ENCODE measurements at places on chromosomes 2 and 18.
A peak's percentile ranks its signal among the peaks of the same experiment; 100 is the strongest.

DNA sequence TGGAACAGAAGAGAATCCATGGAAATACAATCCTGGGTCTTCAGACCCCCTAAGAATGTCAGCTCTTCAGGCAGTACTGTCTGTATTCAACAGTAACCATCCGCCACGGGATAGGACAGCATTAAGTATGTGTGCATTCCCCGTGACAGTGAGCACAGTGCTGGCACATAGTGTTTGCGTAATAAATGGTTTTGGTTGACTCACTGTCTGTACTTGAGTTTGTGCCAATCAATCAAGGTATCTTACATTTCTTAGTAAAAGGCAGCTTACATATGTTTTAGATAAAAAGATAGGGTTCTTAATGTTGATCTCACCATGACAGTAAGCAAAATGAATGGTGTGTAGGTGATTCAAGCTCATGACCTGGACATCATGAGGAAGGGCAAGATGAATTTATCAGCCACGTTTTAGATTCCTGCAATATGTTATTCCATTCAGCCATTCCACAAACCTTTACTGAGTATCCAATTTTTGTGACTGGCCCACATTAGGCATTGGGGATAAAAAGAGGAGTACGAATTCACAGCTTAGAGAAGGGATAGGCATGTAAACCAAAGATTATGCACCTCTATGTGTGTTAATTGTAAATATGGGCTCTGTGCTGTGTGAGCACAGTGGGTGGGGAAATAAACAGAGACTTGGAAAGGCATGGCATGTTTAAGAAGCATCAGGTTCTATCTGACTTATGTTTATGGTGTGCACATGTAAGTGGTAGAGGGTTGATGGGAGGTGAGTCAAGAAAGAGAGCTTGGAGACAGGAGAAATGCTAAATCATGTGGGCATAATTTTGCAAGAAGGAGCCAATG lies 258.8 kb downstream of the SLC8A1 start:
- DNase-seq: peak; percentile 14

DNA sequence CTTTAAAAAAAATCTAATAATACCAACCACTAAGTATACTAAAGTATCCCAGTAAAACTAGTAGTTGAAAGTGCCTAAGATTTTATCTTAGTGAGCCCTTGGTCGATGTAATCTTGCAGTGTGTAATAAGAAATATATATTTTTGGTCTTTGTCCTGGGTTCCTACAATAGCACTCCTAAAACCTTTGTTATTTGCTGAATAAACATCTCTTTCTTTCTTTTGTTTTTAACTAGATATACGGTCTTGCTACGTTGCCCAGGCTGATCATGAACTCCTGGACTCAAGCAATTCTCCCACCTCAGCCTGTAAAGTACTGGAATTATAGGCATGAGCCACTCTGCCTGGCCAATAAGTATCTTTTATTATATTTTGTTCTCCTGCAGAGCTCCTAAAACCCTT lies 2.4 kb upstream of the TP53I3 start:
- no peak for DNase-seq

GRCh38 chr2:60693551-60693950 lies 62.5 kb upstream of the PAPOLG start:
- DNase-seq: no peak

GRCh38 chr2:72204786-72205503 lies 57.3 kb upstream of the CYP26B1 start:
- no peak for DNase-seq

DNA sequence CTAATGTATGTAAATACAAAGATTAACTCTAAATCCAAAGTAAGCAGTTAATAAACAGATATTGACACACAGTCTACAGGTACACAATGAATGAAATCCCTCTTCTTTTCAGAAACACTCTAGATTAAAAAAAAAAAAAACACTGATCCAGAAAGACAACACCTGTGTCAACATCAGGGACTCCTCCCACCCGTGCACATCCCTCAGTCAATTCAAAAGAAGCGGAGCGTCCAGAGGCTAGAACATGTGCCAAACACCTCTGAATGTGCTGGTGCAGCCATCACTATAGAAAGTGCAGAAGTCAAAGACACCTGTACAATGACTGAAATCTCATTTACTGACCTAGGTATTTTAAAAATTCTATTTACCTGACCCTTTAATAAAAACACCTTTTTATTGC lies 622.6 kb upstream of the ID2 start:
- no peak for DNase-seq

GRCh38 chr2:54318821-54319220 lies 62.8 kb upstream of the TSPYL6 start:
- no peak for DNase-seq

GRCh38 chr2:46578961-46579360 lies 99.6 kb downstream of the TMEM247 start:
- DNase-seq: no peak

- no peak for DNase-seq
Observed at GRCh38 chr18:33871363-33872025, 293.5 kb downstream of the ASXL3 start.

GRCh38 chr18:21865043-21865442 lies 124.5 kb downstream of the MIB1 start:
- DNase-seq: no peak

DNA sequence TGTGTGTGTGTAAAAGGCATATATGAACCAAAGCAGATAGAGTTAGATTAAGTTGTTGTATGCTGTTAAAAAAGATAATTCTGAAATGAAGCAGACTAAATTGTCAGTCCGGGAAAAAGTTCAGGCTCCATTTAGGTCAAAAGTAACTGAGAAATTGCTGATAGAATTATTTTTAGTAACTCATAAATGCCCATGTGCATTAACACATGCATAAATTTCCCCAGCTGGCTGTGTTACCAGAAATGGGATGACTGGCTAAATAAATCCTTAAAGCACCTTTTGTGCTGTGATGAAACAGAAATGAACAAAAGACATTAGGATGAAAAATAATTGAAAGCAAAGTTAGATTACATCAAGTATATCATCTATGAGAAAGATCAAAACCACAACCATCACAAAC lies 111.3 kb downstream of the NYAP2 start:
- DNase-seq: no peak

GRCh38 chr2:65079017-65079416 lies 22.8 kb downstream of the CEP68 start:
- no peak for DNase-seq

GRCh38 chr2:58976375-58977071 lies 735.4 kb upstream of the FANCL start:
- peak; percentile 25 for DNase-seq

GRCh38 chr2:144753416-144753815 lies 233.5 kb upstream of the ZEB2 start:
- DNase-seq: no peak

DNA sequence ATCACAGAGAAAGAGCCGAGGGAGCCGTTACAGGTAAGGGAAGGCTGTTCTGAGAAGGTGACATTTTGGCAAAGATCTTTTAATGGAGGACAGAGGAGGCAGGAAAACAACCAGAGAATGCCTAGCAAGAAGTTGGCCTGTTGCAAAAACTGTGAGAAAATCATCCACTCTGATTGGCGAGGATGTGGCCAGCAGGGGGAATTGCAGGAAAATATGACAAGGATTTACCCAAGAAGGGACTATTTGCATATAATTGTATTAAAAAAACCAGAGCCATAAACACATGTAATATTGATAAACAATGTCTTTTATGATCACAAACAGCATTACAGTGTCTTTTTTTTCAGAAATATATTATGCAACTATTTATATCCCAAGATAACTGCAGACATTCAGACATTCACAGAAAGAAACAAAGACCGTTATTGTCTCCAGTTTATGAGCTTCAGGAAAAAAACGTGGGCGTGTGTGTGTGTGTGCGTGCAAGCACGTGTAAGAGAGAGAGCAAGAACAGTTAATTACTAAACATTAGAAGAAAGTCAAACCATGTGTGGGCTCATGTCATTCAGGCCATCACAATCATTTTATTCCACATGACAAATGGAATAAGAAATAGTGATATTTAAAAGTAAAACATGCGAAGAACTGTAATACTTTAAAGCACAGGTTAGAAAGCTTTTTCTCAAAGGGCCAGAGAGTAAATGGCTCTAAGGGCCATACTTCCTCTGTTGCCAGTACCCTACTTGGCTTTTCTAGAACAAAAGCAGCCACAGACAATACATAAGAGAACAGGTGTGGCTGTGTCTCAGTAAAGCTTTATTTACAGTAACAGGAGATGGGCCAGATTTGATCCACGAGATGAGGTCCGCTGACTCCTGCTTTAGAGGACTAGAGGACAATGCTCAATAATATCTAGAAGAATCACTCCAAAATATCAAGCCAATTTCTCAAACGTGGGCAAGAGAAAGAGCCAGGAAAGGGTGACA lies 324.1 kb downstream of the DLGAP1 start:
- no peak for DNase-seq

DNA sequence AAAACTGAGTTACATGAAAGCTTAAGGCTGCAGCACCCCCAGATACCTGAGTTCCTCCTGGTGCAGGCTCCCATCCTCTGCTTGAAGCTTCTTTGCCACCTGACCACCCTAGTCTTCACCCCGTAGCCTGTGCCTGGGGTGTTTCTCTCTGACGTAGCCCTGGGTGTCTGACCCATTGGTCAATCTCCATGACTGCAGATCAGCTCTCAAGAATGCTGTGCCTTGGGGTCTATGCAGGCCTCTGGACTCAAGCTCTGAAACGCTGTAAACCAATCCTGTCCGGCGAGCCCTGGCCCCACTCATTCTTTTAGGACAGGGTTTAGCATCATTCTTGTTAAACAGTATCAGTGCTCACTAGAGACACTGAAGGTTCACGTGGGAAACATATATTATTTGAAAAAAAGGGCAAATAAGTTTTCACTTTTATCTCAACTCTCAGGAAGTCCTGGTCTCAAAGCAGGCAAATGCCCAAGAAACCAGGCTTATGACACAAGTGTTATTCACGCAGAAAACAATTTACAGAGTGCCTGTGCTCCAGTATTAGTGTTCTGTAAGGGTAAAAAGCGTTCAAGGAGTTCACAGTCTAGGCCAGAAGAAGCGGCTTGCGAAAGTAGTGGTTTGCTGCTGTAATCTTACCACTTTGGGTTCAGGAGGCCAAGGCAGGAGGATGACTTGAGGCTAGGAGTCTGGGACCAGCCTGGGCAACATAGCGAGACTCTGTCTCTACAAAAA lies 22.8 kb upstream of the PPP4R1 start:
- no peak for DNase-seq

DNA sequence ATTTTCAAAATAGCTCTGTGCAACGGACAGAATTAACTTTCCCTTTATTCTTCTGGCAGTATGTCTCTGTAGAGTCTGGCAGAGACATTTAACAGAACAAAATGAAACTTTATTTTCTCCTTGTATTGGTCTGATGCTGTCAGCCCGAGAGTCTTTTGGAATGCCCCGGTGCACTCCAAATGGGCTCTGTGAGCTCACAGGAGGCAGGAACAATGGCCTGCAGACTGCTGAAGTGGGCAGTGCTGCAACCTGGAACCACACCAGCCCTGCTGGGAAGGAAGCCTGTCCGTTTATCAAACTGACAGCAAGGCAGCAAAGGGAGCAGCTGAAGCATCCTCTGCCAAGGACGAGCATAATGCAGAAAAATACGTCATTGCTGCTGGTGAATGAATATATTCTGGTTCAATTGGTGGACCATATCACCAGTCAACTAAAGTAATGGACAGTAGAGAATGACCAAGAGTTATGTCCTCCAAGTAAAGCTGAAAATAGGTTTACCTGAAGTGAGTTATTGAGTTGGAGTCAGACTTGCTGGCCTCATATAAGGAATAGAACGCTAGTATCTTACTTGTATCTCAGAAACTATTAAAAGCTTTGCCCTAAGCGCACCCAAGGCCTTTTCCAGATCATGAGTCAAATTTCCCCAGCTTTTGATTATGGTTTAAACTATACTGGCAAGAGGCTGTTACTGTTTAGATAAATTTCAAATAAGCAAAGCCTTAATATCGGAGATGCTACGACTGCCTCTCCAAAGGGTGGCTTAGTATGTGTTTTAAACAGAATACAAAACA lies 207.6 kb upstream of the TANK start:
- DNase-seq: peak; percentile 19

GRCh38 chr2:78778756-78779510 lies 246.6 kb upstream of the REG3G start:
- DNase-seq: no peak
